KG1 (cell line): ENCODE measurements at places on chromosomes 6 and 20.

DNA sequence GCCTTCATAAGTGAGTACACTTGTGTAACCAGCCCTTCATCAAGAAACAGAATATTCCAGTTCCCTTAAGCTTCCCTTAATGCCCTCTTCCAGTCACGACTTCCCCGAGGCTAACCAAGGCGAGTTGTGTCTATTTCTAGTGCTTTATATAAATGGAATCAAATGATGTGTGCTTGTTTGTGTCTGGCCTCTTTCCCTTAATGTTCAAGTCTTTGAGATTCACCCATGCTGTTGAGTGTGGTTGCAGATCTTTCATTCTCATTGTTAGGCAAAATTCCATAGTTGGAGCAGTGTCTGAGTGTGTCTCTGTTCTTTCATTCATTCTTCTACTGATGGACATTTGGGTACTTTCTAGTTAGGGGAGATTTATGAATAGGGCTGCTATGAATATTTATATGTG, 135.0 kb downstream of the CEBPB start:
- no peak for DNase-seq

- DNase-seq = no peak
Measured at GRCh38 chr6:41518118-41518517, 28.1 kb upstream of the FOXP4 start.

GRCh38 chr6:31558631-31559500, 11.5 kb downstream of the NFKBIL1 start:
- DNase-seq = peak; percentile 73

- DNase-seq = no peak
Measured at GRCh38 chr6:80553071-80553740, 446.7 kb downstream of the BCKDHB start.

GRCh38 chr20:13341737-13342393, 120.8 kb downstream of the ISM1 start:
- DNase-seq = no peak

- DNase-seq = no peak
Measured at GRCh38 chr6:3928111-3928510, 78.9 kb downstream of the FAM50B start.

- DNase-seq = no peak
Measured at GRCh38 chr20:49575551-49576060, 7.7 kb upstream of the PTGIS start.

DNA sequence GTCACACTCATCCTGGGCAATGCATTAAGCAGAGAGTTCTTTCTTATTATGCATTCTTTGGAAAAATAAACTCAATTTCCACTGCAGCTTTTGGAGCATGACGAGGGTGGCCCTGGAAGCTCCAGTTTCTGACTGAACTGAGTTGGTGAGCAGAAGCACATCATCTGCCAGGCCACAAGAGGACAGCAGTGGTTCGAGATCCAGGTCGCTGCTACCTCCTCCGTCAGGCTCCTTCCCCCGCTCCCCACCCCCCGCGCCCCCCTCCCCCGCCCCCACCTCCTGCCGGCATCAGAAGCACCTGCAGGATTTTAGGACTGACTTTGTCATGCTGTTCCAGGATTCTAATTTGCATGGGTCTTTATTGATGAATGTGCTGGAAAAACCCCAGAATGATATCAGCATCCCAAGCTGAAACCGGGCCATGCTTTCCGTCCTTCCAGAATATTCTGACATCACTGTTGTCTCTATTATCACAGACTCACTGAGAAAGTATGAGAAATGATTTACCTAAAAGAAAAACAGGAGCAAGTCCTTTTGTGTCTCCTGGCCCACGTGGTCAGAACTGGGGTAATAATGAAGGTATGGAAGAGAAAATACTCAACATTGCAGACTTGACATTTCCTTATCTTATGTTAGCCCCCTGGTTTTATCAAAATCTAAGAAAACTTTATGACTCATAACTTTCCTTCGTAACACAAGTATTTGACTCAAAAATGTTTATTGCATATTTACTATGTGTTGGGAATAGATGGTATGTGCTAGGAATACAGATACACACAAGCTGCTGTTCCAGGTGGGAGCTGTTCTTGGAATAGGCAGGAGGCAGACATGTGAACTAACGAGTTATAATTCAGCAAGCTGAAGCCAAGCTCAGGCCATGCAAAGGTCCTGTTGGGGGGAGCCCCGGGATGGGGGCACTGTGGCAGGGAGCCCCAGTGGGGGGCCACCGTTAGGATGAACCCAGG, 220.2 kb upstream of the EXOC2 start:
- no peak for DNase-seq

DNA sequence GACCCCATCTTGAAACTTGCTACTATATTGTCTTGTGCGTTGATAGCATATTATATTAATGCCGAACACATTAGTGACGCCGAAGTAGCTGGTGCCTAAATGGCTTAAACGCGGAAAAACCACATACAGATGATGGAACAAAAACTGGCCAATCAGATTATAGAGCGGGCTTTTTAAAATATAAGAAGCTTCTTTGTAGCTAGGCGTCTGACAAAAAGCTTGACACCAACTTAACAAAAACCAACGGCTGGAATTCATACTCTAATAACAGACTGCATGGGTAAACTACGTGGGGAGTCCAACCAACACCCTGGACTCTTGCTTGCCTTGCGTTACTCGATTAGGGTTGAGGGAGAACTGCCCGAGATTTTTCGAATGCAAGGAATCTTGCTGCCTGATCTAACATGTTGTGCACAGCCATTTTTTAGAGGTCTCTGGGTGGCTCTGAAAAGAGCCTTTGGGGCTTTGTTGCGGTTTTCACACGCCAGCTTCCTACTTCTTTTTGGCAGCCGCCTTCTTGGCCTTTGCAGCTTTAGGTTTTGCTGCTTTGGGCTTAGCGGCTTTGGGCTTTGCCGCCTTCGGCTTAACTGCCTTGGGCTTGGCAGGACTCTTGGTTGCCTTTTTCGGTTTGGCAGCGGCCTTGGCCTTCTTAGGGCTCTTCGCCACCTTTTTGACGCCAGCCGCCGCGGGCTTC, 45.7 kb downstream of the OR2B2 start:
- peak; percentile 94 for DNase-seq

GRCh38 chr6:70412252-70413113, 825 bp upstream of the FAM135A start:
- DNase-seq = no peak

- no peak for DNase-seq
Measured at GRCh38 chr6:148401571-148401970, 58.9 kb downstream of the SASH1 start.

DNA sequence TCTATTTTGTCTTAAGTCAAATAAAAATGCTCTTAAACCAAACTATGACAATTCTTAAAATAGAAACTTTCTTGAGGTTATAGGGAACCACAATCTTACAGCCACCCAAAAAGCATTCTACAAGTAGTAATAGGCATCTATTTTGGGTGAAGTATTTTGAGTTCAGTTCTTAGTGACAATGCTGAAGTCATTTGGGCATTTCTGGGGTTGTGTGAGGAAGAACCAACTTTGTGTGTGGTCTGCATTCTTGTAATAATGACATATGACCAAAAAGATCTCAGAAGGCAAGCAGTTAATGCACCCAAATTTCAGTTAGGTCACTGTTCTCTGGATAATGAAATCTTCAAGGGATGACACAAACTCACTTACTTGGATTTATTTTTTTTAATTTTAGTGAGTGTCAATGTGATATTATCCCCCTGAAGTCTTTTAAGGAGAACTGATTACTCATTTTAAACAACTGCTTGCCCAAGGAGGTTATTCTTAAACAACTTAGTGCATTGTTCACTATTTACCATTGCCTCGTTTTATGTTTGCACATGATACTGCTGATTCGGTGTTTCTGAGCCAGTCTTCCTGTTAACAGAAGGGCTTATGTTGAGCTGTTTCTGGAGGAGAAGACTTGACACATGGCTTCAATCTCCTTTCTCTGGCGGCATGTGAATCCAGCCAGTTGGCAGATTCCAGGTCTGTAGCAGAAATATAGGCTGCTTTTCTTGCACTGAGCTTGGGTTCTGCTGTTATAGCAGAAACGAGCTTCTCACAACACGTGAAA, 618.9 kb downstream of the BCKDHB start:
- no peak for DNase-seq

- DNase-seq = no peak
Measured at GRCh38 chr6:8113131-8113654, 10.8 kb upstream of the EEF1E1 start.

DNA sequence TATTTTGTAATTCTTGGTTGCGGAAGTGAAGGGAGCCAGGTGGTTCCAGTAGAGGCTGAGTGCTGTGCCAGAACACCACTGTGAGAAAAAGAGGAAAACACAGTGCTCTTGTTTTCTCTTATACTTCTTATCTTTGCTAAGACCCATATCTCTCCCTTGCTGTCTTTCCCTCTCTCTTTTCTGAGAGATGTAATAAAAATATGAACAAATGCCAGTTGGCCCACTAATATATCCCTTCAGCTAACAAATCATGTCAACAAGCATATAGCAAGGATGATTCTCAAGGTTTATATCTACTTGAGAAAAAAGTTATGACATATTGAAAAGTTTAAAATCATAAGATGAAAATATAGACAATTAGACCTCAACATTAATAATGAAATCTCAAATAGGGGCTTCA, 758.3 kb downstream of the HDGFL1 start:
- no peak for DNase-seq

DNA sequence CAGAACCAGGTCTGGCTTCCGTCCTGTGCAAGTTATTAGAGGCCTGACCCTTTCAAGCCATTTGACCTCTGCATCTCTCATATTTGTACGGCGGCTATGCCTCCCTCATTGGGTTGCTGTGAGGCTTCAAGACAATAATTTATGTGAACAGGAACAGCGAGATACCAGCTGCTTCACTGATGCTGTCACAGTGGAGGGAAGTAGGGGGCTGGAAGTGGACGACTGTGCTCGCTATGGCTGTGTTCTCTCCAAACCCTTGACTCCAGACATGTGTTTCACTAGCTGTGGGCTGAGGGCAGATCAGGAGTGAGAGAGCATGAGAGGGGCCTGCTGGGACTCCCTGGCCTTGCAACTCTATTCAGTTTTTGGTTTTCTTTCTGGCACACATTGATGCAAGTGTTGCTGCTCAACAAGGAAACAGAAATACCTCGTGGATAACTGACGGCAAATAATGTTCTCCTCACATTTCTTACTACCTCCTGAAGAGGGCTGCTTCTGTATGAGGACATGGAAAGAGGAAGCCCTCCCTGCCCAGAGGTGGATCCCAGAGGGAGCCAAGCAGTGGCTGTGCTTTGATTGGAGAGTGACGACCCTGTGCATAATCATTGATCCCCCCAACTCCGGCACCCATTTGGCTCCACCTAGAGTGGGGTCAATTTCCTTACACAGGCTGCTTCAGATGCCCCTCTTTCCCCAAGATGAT, 34.7 kb upstream of the SCP2D1 start:
- DNase-seq = no peak
